Pancreas (tissue), 10 donors: ENCODE measurements at places on chromosomes 1 and 21. TPM values are rescaled to one million over a fixed set of nuclear protein-coding genes. Genes with fewer than 3 reads are reported as not detected.

DNA sequence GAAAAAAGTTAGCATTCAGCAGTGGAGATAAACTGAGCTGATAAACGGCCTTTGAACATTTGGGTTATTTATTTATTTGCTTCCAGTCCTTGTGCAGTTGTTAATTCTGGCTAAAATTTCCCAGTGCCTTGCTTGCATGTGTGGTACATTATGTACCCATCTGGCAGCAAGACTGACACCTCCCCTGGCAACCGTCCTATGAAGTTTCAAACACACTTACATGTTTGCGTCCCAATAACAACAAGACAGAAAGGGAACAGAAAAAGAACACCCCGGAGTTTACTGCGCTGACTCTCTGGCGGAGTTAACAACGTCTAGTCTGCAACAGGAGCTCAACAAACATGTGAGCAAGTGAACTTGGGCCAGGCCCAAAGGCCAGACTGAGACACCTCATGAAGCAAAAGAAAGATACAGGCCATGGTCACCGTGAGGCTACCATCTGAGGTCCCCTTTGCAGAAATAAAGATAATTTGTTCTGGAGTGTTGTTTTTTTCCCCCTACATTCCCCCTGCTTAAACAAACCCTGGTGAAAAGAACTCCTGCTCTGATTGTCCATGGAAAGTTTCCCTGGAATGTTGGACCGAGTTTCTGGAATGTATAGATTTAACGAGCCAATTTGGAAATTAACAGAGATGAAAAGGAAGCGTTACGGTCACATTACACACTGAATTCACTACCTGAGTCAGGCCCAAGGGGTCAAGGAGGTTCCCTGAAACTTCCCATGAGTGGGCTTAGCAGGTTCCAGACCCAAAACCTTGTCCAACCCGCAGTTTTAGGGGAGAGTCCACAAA, 33.4 kb downstream of the TRABD2B start:
- no peaks in the 10 kb centered on the region for H3K27me3 ChIP-seq
- H3K36me3 ChIP-seq: no peaks in the 10 kb centered on the region
- peak; percentile 61 for DNase-seq
- H3K4me1 ChIP-seq: no peaks in the 10 kb centered on the region

GRCh38 chr1:179968284-179968993, 13.8 kb downstream of the CEP350 start:
- H3K36me3 ChIP-seq: no peaks in the 10 kb centered on the region
- no peaks in the 10 kb centered on the region for H3K27me3 ChIP-seq
- no peak for DNase-seq
- no peak overlapping the region for H3K4me3 ChIP-seq

GRCh38 chr21:34693192-34693810, 24.5 kb downstream of the CLIC6 start:
- no peaks in the 10 kb centered on the region for H3K27me3 ChIP-seq
- no peak overlapping the region for H3K27ac ChIP-seq

Gene TCEA3
- 115 TPM for total RNA-seq

Gene MTARC1
- 7.1 TPM for total RNA-seq

Gene G0S2
- 2.9 TPM for total RNA-seq

Gene CENPF
- total RNA-seq: 1.3 TPM

GRCh38 chr1:185215911-185216310, 58.9 kb downstream of the SWT1 start:
- no peaks in the 10 kb centered on the region for H3K27me3 ChIP-seq
- no peaks in the 10 kb centered on the region for H3K36me3 ChIP-seq
- no peak overlapping the region for H3K4me3 ChIP-seq
- H3K4me1 ChIP-seq: no peaks in the 10 kb centered on the region
